Stimulated activated CD8-positive, alpha-beta memory T cell treated with anti-CD3 and anti-CD28 coated beads, Interleukin-7, amount 100 ng/mL, for 1 hour (primary cell): ENCODE measurements at places on chromosomes 12 and 14.

GRCh38 chr12:4707306-4707705 is 12.9 kb upstream of the GALNT8 start:
- no peak for DNase-seq

- no peak for DNase-seq
Observed at GRCh38 chr12:59142183-59142790, 222.0 kb upstream of the LRIG3 start.

DNA sequence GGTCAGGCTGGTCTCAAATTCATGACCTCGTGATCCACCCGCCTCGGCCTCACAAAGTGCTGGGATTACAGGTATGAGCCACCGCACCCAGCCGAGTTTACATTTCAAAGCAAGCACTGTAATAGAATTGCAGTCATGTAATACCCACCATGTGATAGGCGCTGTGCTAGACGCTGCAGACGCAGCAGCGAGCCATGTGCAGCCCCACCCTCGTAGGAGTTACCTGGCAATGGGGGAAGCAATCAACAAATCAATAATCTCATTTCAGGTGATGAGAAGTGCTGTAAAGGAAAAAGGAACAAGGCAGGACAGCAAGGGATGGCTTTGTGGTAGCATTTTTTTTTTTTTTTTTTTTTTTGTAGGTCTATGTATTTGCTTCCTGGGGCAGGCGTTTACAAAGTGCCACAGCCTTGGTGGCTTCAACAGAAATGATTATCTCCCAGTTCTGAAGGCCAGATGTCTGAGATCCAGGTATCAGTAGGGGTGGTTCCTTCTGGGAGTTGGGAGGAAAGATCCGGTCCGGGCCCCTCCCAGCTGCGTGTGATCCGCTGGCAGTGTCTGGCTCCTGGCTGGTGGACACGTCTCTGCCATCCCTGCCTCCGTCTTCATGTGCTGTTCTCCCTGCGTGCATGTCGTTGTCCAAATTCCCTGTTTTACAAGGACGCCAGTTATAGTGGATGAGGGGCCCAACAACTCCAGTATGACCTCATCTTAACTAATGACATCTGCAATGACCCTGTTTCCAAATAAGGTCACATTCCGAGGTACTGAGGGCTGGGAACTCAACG is 72.8 kb downstream of the TNFAIP2 start:
- no peak for DNase-seq

GRCh38 chr14:90300611-90301047 is 31.1 kb downstream of the NRDE2 start:
- DNase-seq, result no peak

- no peak for DNase-seq
Observed at GRCh38 chr12:89779090-89779489, 70.5 kb upstream of the ATP2B1 start.

- DNase-seq, result no peak
Observed at GRCh38 chr12:131613678-131614077, 97.2 kb upstream of the SFSWAP start.

GRCh38 chr14:88599761-88600439 is 37.1 kb downstream of the ZC3H14 start:
- no peak for DNase-seq

DNA sequence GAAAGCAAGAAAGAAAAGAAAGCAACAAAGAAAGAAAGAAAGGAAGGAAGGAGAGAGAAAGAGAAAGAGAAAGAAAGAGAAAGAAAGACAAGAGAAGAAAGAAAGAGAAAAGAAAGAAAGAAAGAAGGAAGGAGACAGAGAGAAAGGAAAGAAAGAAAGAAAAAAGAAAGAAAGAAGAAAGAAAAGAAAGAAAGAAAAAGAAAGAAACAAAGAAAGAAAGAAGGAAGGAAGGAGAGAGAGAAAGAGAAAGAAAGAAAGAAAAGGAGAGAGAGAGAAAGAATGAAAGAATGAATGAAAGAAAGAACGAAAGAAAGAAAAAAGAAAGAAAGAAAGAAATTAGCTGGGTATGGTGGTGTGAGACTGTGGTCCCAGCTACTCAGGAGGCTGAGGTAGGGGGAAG is 400.1 kb upstream of the MDGA2 start:
- no peak for DNase-seq
